ENCODE measurements at places on chromosomes 1 and 21. TPM values are rescaled to one million over a fixed set of nuclear protein-coding genes. Genes with fewer than 3 reads are reported as not detected.

Gene AQP10
- total RNA-seq = not detected

Gene LCE3D
- not detected for total RNA-seq

Gene CAMTA1
- total RNA-seq = 43.3 TPM

Gene LRRC38
- total RNA-seq = not detected

Gene VSIG8
- not detected for total RNA-seq

- no peak for DNase-seq
Observed at GRCh38 chr1:47725000-47725473, 272.1 kb downstream of the TRABD2B start.

- DNase-seq = no peak
Observed at GRCh38 chr1:240496941-240497340, 115.0 kb downstream of the GREM2 start.

DNA sequence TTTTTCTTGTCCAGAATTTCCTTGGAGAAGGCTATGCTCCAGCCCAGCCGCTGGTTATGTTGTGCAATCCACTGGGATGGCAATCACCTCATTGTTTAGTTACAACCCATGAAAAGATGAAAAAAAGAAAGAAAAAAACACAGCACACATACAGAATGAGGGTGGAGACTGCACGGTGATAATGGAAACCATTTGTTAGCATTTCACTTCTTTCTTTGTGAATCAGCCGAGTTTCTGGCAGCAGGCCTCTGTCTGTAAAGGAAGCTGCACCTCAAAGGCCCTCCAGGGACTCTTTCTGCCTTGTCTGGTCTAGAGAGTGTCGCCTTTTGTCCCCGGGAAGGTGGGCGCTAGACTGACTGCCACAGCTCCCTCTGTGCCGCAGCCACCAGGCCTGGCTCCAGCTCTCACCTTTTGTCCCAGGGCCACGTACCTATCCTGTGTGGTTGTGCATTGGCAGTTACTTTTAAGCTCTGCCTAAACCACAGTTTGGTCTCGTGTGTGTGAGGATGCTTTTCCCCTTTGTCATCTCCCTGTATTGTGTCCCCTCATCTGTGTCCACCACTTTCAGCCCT, 35.6 kb downstream of the NGF start:
- DNase-seq = no peak

GRCh38 chr1:227841096-227841495, 25.6 kb downstream of the PRSS38 start:
- DNase-seq = no peak

- DNase-seq = peak; percentile 71
Observed at GRCh38 chr21:42164064-42164789, 54.7 kb upstream of the ABCG1 start.

DNA sequence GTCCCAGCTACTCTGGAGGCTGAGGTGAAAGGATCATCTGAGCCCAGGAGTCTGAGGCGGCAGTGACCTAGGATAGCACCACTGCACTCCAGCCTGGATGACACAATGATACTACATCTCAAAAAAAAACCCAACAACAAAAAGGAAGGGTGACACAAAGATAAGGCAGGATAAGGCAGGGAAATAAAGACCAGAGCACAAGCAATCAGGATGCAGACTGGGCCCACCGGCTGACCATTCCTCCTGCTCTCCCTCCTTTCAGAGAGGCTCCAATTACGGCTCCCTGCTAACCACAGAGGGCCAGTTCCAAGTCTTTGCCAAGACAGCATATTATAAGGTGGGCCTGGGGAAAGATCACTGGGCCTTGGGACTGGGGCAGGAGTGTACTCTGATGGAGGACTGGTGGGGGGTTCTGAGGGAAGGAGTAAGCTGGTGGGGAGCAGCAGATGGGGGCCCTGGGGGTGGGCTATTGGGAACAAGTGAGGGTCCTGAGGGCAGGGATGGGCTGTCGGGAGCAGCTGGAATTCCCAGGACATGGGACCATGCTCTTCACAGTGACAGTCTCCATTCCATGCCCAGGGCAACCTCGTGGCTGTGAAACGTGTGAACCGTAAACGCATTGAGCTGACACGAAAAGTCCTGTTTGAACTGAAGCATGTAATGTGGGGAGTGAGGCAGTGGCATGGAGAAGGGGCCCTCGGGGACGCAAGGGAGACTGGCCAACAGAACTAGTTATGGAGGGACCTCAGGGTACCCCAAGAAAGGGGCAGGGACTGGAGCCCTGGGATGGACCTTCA, 7.3 kb downstream of the NPR1 start:
- DNase-seq = no peak

GRCh38 chr21:37513383-37513782, 146.8 kb downstream of the DYRK1A start:
- DNase-seq = no peak

GRCh38 chr1:160888926-160889325, 3.9 kb upstream of the ITLN1 start:
- no peak for DNase-seq

Data from activated CD8-positive, alpha-beta T cell treated with anti-CD3 and anti-CD28 coated beads, Interleukin-2, amount 10 ng/mL, durations not matched to agents 7 days and 5 days (primary cell).